ENCODE measurements at places on chromosomes 2 and 18.

DNA sequence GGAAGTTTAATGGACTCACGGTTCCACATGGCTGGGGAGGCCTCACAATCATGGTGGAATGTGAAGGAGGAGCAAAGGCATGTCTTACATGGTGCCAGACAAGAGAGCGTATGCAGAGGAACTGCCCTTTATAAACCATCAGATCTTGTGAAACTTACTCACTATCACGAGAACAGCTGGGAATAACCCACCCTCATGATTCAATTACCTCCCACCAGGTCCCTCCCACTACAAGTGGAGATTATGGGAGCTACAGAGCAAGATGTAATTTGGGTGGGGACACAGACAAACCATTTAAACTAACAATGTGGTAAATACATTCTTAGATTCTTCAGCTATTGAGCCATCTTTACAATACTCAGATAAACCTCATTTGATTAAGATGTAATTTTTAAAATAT lies 176.1 kb downstream of the SH3BP4 start:
- no peak for DNase-seq

DNA sequence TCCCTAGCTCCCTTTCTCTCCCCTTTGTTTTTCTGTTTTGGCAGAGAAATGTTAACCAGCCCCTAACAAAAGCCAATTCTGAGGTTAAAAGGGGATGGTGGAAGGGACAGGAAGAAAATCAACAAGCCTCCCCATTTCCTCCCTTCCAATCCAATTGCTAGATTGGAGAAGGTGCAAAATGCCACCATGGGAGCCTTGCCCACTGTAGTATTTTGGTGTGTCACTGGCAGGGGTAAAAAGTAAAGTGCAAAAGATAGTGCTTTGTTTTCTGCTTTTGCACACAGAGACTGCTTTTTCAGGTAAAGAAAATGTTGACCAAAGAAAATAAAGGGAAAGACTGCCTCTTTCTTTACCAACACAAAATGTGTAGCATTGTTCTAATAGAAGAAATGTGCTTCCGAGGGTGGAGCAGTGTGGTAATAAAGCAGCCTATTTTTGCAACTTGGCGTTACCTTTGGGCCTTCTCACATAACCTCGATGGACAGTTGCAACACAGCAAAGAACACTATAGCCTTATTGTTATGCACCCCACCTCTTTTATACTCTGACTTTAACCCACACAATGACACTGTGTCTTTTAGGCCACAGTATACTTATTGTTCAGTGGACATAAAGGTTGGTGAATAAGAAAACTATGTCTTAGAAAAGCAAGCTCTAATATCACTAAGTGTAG lies 861.8 kb downstream of the BCL11A start:
- DNase-seq: no peak

- DNase-seq: no peak
These were observed 17.4 kb upstream of the PAIP2B start for GRCh38 chr2:71244302-71244660.

- no peak for DNase-seq
These were observed 15.5 kb downstream of the WDFY1 start for GRCh38 chr2:223929571-223930102.

GRCh38 chr2:195037045-195037444 lies 620.0 kb upstream of the SLC39A10 start:
- DNase-seq: no peak

DNA sequence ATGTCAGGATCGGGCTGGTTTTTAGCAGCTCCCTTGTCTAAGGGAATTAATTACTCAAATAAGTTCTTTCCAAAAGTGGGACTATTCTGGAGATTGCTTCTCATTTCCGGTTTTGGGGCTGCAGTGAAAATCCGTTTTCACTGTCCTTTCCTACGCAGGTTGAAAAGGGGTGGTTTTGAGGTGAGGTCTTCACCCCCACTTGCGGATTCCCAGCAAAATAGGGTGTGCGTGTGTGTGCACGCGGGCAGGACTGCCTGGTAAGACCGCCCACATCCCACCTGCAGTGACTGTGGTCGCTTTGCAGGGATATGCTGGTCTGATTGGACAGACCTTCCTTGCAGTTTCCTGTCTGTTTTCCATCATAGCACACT lies 472 bp upstream of the PLEKHM3 start:
- no peak for DNase-seq

DNA sequence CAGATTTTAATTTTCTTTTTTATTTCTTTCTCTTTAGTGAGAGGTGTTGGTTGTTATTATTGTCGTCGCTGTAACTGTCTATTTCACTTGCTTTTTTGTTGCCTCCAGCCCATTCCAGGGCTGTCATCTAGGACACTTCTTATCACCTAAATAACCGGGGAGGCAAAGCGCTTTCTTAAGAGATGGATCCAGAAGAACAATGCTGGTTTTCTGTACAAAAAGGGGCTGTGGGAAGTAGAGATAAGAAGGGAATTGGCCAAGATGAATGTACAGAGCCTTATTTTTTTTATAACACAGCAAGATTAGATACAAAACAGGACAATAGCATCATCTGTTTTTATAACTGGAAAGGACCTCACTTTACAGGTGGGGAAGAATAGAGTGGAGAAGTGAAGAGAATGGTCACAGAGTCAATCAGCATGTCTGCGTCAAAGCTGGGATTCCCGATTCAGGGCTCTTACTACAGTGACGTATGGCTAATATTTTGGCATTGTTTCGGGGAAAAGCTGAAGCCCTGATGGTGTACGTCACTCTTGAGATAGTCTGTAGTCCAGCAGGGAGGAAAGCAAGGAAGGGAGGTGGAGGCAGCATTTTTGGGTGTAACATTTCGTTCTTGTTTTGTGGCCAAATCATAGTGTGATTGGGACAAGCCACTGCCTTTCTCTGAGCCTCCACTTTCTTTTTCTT lies 23.2 kb downstream of the IL1B start:
- no peak for DNase-seq

GRCh38 chr2:69625078-69625795 lies 18.3 kb downstream of the AAK1 start:
- no peak for DNase-seq

GRCh38 chr18:13700153-13700552 lies 26.2 kb downstream of the FAM210A start:
- no peak for DNase-seq

DNA sequence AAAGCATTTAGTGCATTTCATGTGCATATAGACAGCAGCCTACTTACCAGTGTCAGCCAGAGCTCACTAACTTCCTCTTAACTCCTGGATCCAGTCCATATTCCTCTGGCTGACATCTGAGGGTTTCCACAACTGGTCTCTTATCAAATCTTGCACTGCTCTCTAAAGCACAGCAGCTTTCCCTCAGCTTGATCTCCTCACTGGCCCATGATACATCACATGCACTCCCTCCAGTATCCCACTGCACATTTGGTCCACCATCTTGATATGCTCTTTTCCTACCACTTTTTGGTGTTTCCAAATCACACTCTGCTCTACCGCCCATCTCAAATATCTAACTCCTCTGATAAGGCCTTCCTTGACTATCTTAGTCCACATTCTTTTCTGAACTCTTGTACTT lies 105.0 kb upstream of the ZFP36L2 start:
- DNase-seq: no peak

- DNase-seq: no peak
These were observed 190.4 kb downstream of the MYO3B start for GRCh38 chr2:170368370-170368769.

- DNase-seq: peak; percentile 27
These were observed 160.4 kb upstream of the PID1 start for GRCh38 chr2:229431327-229431954.

GRCh38 chr2:136136931-136137330 lies 19.0 kb upstream of the CXCR4 start:
- DNase-seq: peak; percentile 71

DNA sequence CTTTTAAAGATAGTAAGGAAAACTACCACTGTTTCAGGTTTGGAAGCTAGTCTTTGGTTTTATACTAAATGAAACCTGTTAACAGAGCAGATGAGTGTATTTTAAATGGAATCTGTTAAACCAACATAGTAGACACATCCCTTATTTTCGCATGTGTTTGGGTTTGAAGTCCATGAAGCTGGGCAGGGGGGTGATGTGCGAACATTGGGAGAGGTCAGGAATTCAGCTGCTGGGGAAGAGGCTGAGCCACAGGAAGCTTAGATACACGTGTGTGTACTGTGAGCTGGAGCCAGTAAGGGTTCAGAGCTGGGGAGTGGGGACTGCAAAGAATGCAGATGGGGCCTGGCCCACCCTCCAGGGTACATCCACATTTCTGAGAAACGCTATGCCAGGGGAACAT lies 176.9 kb downstream of the VAPA start:
- DNase-seq: no peak

DNA sequence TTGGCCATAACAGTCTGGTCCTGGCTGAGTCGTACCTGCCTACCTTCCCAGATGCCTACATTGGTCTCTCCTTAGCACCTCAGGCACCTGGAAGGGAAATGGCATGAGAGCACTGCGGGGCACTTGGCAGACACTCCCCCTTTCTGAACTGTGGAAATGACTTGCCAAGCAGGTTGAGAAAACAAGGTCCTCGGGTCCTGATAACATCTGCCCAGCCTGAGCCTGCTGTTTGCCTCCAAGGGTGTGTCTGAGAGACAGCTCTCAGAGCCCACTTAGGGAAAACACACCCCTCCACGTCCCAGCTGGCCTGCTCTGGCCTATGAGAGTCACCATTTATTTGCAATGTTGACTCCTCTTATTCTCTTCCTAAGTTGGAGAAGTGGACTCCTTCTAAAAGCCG lies 10.5 kb downstream of the FAM110C start:
- no peak for DNase-seq

GRCh38 chr2:198478361-198478760 lies 674.0 kb downstream of the PLCL1 start:
- DNase-seq: no peak

DNA sequence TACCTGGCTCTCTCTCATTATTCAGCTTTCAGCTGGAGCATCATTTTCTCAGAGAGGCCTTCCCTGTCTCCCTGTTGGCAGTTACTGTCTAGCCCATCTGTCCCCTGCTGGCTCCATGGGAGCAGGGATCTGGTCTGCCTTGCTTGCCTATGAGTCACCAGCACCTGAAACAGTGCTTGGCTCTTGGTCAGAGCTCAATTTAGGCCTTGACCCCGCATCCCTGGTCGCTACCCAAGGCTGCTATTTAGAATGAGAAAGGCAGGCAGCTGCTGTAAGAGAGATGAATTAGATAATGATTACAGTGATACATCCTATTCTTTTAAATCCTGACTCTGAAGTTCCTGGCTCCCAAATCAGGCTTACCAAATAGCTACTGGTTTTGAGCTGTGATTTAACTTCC lies 32.9 kb downstream of the KCNE4 start:
- no peak for DNase-seq

GRCh38 chr2:216108310-216108966 lies 710 bp upstream of the XRCC5 start:
- no peak for DNase-seq

DNA sequence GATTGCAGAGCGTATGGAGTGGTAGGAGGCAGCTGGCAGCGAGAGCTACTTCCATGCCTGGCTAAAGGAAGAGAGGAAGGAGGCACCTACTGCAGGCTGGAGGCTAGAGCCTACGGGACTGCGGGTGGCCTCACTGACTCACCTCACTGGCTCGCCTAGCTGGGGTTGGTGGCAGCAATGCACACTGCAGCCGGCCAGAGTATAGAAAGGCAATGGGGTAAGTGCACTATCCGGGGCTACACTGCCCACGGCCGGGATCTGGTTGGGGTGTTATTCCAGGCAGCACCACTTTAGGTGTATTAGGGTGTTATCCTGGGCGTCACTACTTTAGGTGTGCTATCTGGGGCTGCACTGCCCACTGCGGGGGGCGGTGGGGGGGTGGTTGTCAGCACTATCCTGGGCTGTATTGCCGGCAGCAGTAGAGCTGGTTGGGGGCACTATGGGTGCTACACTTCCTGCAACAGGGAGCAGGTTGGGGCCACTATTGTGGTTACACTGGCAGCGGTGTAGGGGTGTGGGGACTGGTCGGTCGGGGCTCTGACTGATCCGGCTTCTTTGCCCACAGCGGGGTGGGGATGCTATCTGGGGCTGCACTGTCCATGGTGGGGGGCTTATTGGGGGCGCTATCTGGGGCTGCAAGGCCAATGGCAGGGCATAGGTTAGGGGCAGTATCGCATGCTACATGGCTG lies 33.3 kb upstream of the ANKRD62 start:
- no peak for DNase-seq

DNA sequence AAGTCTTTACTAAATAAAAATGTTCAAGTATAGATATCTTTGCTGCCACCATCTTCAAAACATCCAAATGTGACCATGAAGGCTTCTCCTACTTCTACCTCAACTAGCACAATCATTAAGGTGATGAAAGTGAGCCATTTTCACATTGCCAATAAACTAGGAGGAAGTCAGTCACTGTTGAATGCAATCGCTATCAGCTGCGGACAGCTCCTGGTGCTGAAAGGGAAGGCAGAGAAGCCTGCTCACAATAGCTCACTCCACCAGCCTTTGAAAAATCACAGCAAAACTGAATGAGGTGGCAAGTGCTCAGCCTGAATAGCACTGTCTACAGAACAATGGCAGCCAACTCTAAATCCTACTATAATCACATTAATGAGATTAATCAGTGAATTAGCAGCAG lies 2.2 kb downstream of the MYT1L start:
- DNase-seq: peak; percentile 66

DNA sequence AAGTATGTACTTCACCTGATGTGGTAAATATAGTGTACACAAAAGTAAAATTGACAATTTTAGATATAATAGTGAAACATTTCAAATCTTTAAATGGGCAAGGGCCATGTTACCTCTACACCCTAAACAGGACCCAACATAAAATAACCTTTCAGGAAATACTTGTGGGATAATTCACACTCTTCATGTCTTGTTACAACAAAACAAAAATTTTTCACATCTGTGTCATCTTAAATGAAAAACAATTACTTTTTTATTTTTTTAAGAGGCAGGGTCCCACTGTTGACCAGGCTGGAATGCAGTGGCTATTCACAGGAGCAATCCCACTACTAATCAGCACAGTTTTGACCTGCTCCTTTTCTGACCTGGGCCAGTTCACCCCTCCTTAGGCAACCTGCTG lies 42.1 kb downstream of the SRBD1 start:
- DNase-seq: no peak

GRCh38 chr2:191895743-191896142 lies 48.9 kb upstream of the CAVIN2 start:
- DNase-seq: no peak

DNA sequence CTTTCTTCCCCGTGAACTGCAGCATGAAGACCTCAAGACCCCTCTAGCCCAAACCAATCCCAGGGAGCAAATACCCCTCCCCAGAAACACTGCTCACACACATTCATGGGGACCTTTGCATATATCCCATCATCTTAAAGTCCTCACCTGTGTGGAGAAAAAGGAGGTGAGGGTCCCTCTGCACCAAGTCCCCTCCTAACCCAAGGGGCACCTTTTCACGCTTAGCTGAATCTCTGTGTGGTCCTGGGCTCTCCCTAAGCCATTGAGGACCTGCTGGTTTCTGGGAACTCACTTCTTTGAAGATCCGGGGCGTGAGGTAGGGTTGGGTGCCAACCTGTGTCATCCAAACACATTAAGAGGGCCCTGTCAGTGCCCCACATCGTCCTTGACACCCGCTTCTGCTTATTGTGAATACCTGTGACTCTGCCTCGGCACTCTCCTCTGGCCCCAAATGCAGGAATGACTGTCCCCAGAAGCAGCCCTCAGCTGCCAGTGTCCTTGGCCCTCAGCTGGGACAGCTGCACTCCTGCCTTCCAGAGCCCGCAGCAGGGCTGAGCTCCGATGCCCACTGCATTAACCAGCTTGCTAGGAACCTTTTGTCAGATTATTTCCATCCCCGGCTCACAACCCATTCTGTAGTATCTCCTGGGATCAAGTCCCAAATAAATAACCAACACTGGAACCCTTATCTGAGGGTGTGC lies 41.3 kb upstream of the ITM2C start:
- no peak for DNase-seq
